Activated T-cell treated with anti-CD3 and anti-CD28 coated beads, Interleukin-2, amount 50 U/mL, for 1 hour (primary cell): ENCODE measurements at places on chromosomes 16 and 17.

GRCh38 chr17:29049541-29050145, 6.7 kb downstream of the PIPOX start:
- DNase-seq = no peak

- DNase-seq = no peak
Observed at GRCh38 chr17:14352136-14352535, 51.3 kb downstream of the HS3ST3B1 start.

- no peak for DNase-seq
Observed at GRCh38 chr17:59807892-59808509, 84.7 kb downstream of the TUBD1 start.

DNA sequence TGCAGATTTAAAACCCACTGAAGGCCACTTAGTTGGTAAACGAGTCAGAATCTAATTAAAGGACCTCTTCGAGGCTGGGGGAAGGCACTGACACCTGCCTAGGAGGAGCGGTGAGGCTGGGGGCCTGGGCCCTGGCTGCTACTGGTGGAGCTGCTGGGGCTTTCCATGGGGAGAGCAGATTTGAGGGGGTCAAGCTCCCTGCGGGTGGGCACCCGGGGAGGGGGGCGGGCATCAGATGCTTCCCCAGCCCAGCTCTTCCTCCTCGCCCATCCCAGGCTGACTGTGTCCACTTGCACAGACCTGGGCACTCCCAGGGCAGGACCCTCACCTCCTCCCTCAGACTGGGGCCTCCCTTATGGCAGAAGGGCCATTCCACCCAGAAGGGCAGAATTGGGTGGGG, 19.0 kb downstream of the SRCIN1 start:
- no peak for DNase-seq

DNA sequence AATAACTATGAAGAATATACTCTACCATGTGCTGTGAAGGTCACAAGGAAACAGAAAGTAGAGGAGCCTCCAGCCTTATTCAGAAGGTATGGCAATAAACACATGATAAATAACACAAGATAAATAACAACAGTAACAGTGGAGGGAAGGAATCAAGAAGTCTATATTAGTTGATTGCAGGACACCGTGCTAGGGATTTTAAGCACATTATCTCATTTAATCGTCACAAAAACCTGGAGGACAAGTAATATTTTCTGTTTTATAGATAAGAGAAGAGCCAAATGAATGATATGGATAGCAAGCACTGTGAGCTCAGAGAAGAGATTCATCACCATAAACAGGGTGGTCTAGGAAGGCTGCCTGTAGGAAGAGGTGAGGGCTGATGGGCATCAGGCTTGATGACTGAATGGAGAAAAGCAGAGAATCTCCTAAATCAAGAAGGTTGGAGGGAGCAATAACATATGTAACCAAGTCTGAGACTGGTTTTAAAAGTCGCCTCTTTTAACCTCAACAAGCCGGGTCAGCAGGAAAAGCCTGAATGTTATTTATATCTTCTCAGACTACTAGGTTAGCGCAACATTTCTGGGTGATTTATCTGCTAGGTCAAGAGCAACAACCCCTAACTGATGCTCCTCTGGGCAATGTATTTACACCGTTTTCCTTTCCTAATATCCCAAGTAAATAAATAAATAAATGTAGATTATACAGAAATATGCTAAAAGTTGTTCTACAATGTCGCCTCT, 8.3 kb downstream of the TOM1L2 start:
- no peak for DNase-seq

DNA sequence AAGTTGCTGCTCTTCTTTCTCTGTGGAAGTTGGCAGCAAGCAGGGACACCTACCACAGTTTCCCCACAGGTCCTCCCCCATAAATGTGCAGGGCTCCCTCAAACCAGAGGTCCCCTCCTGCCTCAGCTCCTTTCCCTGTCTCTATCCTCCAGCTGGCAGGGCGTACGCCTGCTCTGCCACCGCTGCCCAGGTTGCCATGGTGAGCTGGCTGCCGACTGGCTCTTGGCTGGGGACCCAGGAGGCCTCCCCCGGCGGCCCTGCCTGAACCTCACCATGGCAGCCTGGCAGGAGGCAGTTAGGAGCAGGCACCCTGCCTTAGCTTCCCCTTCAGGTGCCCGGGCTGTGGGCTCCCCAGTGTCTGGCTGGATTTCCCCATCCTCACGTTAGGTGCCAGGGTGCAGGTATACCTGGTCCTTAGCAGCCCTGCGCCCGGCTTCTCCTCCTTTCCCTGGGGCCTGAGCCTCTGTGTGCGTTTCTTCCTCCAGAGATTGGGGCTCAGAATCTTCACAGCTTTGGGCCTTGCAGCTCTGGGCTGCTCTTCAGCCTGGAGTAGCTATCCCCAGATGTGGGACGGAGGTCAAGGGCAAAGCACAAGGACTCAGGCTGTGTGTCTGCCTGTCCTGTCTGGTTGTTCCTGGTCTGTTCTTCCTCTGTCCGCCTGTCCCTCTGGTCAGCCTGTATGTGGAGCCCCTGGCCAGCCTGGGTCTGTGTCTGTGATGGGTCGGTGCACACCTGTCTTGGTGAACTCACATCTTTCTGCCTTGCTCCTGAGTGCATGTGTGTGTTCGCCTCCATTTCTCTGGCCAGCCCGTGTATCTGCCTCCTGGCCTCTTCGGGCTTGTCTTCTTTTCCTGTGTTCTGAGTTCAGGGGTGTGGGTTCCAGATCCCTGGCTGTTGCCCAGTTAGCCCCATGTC, 15.7 kb downstream of the GJD3 start:
- no peak for DNase-seq

GRCh38 chr16:84450176-84450865, 54.1 kb downstream of the MEAK7 start:
- no peak for DNase-seq

- DNase-seq = no peak
Observed at GRCh38 chr17:2363851-2364762, 26.8 kb downstream of the SGSM2 start.

GRCh38 chr17:10171122-10171571, 27.3 kb downstream of the GAS7 start:
- no peak for DNase-seq

GRCh38 chr17:57880086-57880456, 30.2 kb upstream of the MRPS23 start:
- no peak for DNase-seq

DNA sequence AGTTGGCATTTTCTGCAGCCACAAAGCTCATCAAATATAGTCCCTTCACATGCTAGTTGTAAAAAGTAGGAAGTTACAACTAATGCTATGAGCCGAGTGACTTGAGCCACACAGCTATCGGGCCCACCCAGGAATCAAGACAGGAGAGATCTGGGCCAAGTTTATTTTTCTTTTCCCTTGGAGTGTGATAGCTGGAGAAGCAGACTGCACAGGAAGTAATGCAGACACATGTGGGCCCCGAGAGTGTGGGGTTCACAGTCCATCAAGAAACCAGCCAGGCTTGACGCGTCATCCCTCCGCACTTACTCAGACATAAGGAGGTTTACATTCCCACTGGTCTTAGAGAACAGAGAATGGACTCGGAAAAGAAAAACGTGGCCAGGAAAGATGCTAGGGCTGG, 403.1 kb upstream of the CDH11 start:
- DNase-seq = no peak

DNA sequence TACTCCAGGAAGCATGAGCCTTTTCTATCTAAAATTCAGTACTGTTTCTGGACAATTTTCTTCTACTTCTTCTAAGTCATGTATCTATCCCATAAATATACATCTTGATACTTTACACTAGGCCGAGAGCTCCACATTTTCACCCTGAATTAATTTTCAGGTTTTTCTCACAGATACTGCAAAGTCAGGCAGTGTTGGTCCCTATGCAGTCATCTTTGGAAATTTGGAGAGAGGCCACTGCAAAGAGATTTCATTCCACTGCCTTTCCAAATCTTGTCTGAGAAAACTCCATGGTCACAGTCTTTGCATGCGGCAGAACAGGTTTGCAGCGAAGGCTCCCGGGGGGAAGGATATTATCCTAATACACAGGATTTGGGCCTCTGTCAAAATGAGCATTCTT, 28.2 kb downstream of the DUSP14 start:
- no peak for DNase-seq

- no peak for DNase-seq
Observed at GRCh38 chr17:10081571-10082169, 116.7 kb downstream of the GAS7 start.

DNA sequence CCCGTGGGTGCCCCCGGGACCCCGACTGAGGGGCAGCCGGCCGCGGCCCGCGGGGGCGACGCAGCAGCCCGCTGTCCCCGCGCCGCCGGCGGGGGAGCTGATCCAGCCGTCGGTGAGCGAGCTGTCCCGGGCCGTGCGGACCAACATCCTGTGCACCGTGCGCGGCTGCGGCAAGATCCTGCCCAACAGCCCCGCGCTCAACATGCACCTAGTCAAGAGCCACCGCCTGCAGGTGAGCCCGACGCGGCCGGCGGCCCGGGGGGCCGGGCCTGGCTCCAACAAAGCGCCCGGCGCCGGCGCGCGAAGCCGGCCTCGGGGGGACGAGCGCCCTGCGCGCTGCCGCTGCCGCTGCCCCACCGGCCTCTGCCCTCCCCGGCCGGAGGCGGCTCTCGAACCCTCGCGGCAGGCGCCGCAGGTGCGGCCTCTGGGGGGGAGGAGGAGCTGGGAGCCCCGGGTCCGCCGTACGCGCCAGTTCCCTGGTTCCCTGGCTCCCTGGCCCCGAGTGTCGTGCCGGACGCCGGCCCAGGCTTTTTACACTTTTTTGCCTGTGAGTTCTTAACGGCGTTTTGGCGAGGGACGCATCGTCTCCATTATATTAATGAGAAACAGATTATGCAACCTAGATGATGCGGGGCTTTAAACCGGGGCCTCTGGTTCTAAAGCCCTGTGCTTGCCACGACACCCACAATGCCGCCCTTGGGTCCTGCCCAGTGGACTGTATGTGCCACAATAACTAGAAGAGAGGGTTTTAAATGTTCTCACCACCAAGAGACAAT, 521 bp downstream of the ATMIN start:
- DNase-seq = no peak

DNA sequence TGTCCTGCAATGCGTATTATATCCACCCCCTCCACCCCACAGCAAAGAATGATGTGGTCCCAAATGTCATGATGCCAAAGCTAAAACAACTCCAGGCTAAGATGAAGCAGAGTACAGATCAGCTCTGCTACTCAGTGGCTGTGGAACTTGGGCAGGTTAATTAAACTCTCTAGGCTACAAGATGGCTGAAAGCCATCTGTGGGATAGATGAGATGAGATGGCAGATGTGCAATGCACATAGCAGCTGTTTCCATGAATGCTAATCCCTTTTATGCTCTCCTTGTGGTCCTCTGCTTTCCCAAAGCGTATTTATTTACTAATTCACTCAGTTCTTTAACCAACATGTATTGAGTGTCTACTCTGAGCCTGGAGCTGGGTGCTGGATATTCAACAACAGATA, 114.4 kb downstream of the GRIN2A start:
- no peak for DNase-seq

DNA sequence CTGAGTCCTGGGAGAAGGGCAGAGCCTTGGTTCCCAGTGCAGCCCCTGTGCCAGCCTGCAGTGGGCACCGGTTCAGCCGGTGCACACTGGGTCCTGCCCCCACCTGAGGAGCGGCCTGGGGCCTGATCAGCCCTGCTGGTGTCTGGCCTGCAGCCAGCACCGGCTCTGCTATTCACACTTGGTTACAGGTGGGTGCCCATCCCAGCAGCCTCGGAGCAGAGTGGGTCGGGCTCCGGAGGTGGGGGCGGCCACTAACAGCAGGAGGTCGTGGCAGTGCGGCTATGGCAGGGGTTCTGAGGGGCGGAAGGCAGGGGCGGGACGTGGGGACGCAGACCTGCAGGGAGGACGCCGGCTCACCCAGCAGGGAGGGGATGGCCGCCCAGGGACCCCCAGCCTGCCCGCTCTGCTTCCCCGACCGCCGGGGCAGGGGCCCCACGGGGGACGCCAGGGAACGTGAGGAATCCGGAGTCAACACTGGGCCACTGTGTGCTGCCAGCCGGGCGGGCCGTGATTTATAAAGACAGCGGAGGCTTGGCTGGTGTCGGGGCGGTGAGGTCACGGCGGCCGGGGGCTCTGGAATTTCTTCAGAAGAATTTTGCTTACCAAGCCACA, 20.3 kb downstream of the METRNL start:
- no peak for DNase-seq

DNA sequence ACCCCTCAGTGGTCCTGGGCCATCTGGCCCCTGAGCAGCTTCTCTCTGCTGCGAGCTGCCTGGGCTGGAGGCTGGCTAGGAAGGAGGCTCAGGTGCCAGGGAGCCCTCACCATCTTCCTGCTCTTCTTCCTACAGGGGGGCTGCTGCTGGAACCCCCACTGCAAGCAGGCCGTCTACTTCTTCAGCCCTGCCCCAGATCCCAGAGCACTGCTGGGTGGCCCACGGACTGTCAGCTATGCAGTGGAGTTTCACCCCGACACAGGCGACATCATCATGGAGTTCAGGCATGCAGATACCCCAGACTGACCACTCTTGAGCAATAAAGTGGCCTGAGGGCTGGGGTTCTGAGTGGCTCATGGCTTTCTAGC, 46.1 kb downstream of the PRMT7 start:
- DNase-seq = no peak

DNA sequence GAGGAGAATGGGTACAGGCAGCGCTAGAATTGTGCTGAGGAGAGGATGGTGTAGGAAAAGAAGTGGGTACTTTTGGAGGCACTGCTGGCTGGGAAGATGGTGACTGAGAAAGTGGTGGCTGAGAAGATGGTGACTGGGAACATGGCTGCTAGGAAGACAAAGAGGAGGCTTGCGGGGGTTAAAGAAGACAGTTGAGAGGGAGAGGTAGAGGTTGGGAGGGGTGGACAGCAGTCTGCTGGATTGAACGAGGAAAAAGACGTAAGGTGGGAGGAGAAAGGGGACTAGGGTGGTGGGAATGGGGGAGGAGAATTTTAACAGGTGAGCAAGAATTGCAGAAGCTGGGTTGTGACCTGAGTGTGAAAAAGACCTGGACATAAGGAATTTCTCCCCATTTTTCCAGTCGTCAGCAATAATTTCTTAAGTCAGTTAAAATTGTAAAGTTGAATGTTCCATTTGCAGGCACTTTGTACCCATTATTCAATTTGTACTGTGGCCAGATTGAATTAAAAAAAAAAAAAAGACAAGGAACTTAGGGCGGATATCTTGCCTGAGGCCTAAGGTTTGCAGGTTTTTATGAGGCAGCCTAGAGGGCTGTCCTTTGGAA, 2450.0 kb downstream of the TP53TG3F start:
- DNase-seq = no peak
